ENCODE measurements at places on chromosomes 12 and 14. TPM values are rescaled to one million over a fixed set of nuclear protein-coding genes. Genes with fewer than 3 reads are reported as not detected.

ADGRD1 gene
- total RNA-seq, result 99.5 TPM

ADAMTS20 gene
- not detected for total RNA-seq

DNA sequence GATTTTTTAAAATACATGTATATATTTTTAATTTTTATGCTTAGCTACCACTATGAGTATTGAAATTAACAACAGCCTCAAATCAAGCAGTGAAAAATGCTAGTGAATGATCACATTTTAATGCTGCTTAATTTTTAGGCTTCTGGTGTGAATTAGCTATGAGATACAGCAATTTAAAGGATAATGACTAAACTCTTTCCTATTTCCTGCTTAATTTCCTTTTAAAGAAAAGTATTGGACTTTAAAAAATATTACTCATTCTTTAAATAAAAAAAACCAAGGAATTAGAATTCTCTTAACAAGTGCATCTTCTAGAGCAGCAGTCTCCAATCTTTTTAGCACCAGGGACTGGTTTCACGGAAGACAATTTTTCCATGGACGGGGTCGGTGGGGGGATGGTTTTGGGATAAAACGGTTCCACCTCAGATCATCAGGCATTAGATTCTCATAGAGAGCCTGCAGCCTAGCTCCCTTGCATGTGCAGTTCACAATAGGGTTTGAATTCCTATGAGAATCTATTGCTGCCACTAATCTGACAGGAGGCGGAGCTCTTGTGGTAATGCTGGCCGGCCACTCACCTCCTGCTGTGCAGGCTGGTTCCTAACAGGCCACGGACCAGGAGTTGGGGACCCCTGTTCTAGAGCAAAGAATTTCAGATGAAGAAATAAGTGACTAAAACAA lies 18.6 kb upstream of the NTN4 start:
- H3K27ac ChIP-seq, result no peak overlapping the region
- no peak for DNase-seq
- H3K4me3 ChIP-seq, result no peak overlapping the region
- peaks cover 2% of the 10 kb centered on the region for H3K4me1 ChIP-seq

GRCh38 chr14:105316968-105317510 lies 2.5 kb downstream of the PACS2 start:
- no peaks in the 10 kb centered on the region for H3K27me3 ChIP-seq
- peak overlapping the region; percentile 83 for H3K4me3 ChIP-seq
- DNase-seq, result no peak
- H3K27ac ChIP-seq, result peak overlapping the region; percentile 91

GRCh38 chr12:63410197-63410596 lies 258.1 kb downstream of the DPY19L2 start:
- no peak overlapping the region for H3K27ac ChIP-seq
- H3K4me3 ChIP-seq, result no peak overlapping the region
- H3K4me1 ChIP-seq, result peaks cover 12% of the 10 kb centered on the region
- no peak for DNase-seq
- no peaks in the 10 kb centered on the region for H3K36me3 ChIP-seq

DNA sequence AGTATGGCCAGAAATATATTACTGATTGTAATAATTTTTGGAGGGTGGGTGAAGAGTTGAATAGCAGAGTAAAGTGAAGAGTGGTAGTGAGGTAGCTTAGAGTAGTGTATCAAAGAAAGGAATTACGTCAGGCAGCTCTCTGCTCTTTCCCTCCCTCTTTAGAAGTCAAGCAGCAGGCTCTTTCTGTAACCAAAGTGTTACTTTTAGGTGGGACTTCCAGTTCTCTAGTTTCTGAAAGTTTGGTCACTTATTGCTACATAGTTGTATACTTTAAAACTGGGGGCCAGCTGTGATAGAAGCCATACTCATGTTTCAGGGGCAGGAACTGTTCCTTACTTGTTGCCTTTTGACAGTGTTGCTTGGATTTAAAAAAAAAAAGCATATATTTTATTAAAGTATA lies 30.6 kb downstream of the ATF7IP start:
- H3K27ac ChIP-seq, result peak overlapping the region; percentile 68
- no peak for DNase-seq
- H3K4me1 ChIP-seq, result peaks cover 47% of the 10 kb centered on the region
- H3K27me3 ChIP-seq, result no peaks in the 10 kb centered on the region

EGLN3 gene
- total RNA-seq, result 153 TPM

GRCh38 chr12:3150308-3150670 lies 73.1 kb downstream of the TSPAN9 start:
- H3K4me3 ChIP-seq, result peak overlapping the region; percentile 24
- no peak for DNase-seq
- no peaks in the 10 kb centered on the region for H3K27me3 ChIP-seq
- H3K4me1 ChIP-seq, result peaks cover 99% of the 10 kb centered on the region

- H3K4me1 ChIP-seq, result no peaks in the 10 kb centered on the region
- H3K27ac ChIP-seq, result no peak overlapping the region
- no peaks in the 10 kb centered on the region for H3K27me3 ChIP-seq
Measured at GRCh38 chr12:121009741-121010140, 6.5 kb downstream of the C12orf43 start.

RHOJ gene
- 14.6 TPM for total RNA-seq

CELA1 gene
- total RNA-seq, result not detected

PTCSC3 gene
- not detected for total RNA-seq

KLRC3 gene
- total RNA-seq, result not detected

- H3K27ac ChIP-seq, result no peak overlapping the region
- no peaks in the 10 kb centered on the region for H3K27me3 ChIP-seq
- no peaks in the 10 kb centered on the region for H3K36me3 ChIP-seq
- DNase-seq, result no peak
- H3K4me1 ChIP-seq, result no peaks in the 10 kb centered on the region
- no peak overlapping the region for H3K4me3 ChIP-seq
Measured at GRCh38 chr12:14317362-14318146, 47.9 kb upstream of the ATF7IP start.

DNA sequence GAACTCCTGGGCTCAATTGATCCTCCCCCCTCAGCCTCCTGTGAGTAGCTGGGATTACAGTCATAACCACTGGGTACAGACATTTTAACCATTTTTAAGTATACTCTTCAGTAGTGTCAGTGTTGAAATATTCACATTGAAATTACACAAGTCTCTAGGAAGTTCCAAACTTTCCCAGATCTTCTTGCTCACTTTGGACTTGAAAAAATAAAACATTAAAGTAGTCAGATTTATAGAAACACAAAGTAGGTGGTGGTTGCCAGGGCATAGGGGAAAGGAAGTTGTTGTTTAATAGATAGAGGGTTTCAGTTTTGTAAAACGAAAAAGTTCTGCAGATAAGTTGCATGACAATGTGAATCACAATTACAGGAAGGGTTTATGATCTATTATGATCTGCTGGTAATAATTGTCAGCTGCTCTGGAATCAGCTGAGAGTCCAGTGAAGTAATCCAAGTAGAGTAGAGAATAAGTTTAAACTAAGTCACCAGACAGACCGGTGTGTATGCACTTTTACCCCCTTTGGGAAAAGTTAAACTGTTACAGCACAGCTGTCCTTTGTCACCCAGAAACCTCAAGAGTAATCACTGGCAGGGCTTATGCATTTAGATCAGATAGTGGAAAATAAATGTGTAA lies 27.4 kb downstream of the PCNX1 start:
- H3K4me3 ChIP-seq, result no peak overlapping the region
- DNase-seq, result no peak
- H3K27ac ChIP-seq, result peak overlapping the region; percentile 17
- no peaks in the 10 kb centered on the region for H3K27me3 ChIP-seq

AKAP5 gene
- total RNA-seq, result 0.19 TPM

GRCh38 chr12:94426049-94426448 lies 33.6 kb downstream of the CEP83 start:
- no peaks in the 10 kb centered on the region for H3K27me3 ChIP-seq
- H3K27ac ChIP-seq, result no peak overlapping the region
- H3K36me3 ChIP-seq, result peaks cover 18% of the 10 kb centered on the region
- DNase-seq, result no peak

SLC35F4 gene
- total RNA-seq, result not detected

NEMP1 gene
- total RNA-seq, result 3.3 TPM

AHSA1 gene
- 183 TPM for total RNA-seq

DNA sequence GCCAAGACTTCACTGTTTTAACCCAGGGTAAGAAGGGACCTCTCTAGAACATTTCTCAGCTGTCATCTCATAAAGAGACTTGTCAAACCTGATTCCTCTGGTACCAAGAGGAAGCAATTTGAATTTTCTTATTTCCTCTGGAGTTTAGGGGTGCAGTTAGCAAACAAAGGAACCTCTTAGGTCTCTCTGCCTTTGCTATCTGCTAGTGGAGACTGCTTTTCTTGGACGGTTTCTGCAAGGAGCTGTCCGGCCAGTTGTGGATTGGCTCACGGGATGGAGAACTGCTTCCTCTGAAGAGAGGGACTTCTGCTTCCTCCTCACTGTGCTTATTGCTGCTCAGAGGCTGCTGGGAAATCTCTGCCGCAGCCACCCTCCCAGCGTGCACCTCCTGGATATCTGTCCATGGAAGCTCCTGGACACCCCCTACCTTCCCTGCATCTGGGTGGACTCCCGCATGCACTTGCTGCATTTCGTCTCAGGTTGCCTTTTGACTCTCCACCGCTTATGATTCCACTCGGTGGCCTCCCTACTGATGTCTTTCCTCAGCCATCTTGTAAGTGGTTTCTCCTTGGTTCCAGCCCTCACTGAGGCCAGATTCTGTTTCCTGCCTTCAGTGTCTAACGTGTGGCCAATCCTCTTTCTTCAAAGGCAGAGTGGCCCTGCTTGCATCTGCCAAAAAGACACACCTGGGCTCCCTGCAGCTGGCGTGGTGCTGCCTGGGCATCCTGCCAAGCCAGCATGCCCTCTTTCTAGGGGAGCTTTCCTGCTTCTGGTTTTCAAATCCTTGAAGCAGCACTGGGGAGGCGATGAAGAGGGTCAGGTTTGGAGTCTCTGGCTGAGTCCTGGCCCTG lies 187.3 kb downstream of the CHST11 start:
- H3K36me3 ChIP-seq, result no peaks in the 10 kb centered on the region
- H3K4me3 ChIP-seq, result no peak overlapping the region
- H3K4me1 ChIP-seq, result peaks cover 5% of the 10 kb centered on the region

AQP2 gene
- total RNA-seq, result not detected

GRCh38 chr12:48977290-48978281 lies 536 bp upstream of the WNT1 start:
- peaks cover 46% of the 10 kb centered on the region for H3K4me1 ChIP-seq
- peaks cover 100% of the 10 kb centered on the region for H3K27me3 ChIP-seq
- H3K36me3 ChIP-seq, result no peaks in the 10 kb centered on the region
- no peak overlapping the region for H3K27ac ChIP-seq
- peak overlapping the region; percentile 59 for H3K4me3 ChIP-seq

- peaks cover 26% of the 10 kb centered on the region for H3K4me1 ChIP-seq
- DNase-seq, result no peak
- H3K27me3 ChIP-seq, result no peaks in the 10 kb centered on the region
- peaks cover 29% of the 10 kb centered on the region for H3K36me3 ChIP-seq
- H3K27ac ChIP-seq, result no peak overlapping the region
Measured at GRCh38 chr14:30957813-30958370, 67.6 kb upstream of the AP4S1 start.

GRCh38 chr12:113416091-113416754 lies 6.0 kb upstream of the SDSL start:
- no peaks in the 10 kb centered on the region for H3K4me1 ChIP-seq
- no peak overlapping the region for H3K4me3 ChIP-seq
- peaks cover 10% of the 10 kb centered on the region for H3K27me3 ChIP-seq
- no peak for DNase-seq
- H3K27ac ChIP-seq, result no peak overlapping the region

GRCh38 chr12:31325524-31325875 lies 450 bp downstream of the SINHCAF start:
- peak overlapping the region; percentile 88 for H3K4me3 ChIP-seq
- peaks cover 43% of the 10 kb centered on the region for H3K4me1 ChIP-seq
- H3K36me3 ChIP-seq, result no peaks in the 10 kb centered on the region
- no peak for DNase-seq
- H3K27ac ChIP-seq, result peak overlapping the region; percentile 79
- no peaks in the 10 kb centered on the region for H3K27me3 ChIP-seq

DNA sequence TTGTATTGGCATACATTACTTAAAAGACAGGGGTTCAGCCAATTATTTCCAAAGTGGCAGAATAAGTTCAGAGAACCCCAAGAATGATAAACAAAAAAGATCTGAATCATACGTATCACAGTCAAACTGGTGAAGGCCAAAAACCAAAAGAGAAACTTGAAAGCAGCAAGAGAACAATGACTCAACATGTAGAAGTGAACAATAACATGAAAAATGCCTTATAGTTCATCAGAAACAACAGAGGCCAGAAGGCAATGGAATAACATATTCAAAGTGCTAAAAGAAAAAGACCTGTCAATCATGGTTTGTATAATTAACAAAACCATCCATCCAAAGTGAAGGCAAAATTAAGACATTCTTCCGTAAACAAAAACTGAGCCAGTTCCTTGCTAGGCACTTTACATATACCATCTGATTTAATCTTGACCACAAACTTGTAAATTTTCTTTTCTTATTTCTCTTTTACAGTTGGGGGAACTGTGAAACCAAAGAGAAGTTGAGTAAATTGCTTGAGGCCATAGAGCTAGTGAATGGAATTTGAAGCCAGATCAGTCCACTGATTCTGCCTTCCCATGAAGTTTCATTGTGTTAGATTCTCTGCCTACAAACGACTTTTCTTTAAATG lies 232.1 kb upstream of the SEL1L start:
- no peak overlapping the region for H3K4me3 ChIP-seq
- no peaks in the 10 kb centered on the region for H3K36me3 ChIP-seq
- no peak overlapping the region for H3K27ac ChIP-seq

DNA sequence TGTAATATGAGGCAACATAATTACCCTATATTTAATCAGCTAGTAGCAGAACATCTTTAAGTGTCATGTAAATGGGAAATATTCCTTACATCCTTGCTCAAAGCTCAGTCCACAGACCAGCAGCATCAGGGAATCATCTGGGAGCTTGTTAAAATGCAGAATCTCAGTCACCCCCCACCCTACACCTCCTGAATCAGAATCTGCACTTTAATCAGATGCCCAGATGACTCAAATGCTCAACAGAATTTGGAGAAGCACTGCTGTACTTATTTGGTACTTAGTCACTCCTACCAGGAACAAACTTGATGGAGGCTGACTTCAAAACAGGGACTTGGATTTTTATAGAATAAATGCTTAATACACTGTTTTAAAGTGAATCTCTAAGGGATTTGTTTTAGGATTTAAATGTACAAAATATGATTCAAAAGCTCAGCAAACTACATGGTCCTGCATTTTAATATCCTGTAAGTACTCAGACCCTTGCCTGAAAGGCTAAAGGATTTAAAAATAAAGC lies 96.5 kb downstream of the ARMH4 start:
- no peaks in the 10 kb centered on the region for H3K4me1 ChIP-seq
- H3K27me3 ChIP-seq, result no peaks in the 10 kb centered on the region
- H3K4me3 ChIP-seq, result no peak overlapping the region
- H3K36me3 ChIP-seq, result no peaks in the 10 kb centered on the region
- DNase-seq, result no peak

STX2 gene
- 11.1 TPM for total RNA-seq

GRCh38 chr12:26195641-26196420 lies 458 bp downstream of the SSPN start:
- peak; percentile 50 for DNase-seq
- H3K27ac ChIP-seq, result peak overlapping the region; percentile 88
- H3K27me3 ChIP-seq, result no peaks in the 10 kb centered on the region
- H3K36me3 ChIP-seq, result no peaks in the 10 kb centered on the region

RNASE3 gene
- total RNA-seq, result not detected

SLC7A7 gene
- total RNA-seq, result 4.6 TPM

GPR84 gene
- not detected for total RNA-seq

DACT1 gene
- 3.4 TPM for total RNA-seq
